NCI-H69 (cell line): ENCODE measurements at places on chromosomes 1 and 21.

DNA sequence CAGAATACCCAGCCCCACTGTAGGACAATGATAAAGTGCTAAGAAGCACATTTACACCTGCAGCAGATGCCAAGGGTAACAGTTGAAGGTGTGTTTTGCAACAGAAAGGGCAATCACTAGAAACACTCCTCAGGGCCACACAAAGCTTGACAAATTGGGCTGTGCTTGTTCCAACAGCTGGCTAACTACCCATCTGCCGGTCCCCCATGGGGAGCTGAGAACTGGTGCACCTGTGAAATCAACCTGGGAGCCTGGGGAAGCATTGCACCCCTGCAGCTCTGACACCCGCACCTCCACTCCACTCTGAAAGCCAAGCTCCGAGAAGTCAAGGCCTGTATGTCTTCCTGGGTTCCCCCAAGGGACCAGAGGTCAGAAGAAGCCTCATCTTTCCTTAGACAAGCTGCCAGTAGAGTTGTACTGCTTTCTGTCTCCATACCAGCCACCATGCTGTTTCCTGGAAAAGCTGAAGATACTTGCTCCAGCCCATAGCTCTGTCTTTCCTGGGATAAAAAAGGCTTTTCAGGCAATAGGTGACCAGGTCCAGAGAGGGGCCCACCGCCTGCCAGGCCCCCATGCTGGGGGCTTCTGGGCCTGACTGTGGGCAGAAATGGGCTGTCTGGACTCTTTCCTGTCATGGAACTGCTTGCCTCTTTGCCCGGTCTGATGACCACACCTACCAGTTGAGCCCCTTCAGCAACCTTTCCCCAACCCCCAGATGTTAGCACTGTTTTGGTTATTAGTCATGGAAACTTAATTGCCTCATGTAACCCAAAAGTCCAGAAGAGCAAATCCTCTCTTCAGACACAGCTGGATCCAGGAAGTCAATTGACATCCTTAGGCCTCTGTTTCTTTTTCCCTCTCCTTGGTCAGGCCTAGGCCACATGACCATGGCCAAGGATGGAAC, 93.6 kb downstream of the KIF14 start:
- peak; percentile 93 for DNase-seq

DNA sequence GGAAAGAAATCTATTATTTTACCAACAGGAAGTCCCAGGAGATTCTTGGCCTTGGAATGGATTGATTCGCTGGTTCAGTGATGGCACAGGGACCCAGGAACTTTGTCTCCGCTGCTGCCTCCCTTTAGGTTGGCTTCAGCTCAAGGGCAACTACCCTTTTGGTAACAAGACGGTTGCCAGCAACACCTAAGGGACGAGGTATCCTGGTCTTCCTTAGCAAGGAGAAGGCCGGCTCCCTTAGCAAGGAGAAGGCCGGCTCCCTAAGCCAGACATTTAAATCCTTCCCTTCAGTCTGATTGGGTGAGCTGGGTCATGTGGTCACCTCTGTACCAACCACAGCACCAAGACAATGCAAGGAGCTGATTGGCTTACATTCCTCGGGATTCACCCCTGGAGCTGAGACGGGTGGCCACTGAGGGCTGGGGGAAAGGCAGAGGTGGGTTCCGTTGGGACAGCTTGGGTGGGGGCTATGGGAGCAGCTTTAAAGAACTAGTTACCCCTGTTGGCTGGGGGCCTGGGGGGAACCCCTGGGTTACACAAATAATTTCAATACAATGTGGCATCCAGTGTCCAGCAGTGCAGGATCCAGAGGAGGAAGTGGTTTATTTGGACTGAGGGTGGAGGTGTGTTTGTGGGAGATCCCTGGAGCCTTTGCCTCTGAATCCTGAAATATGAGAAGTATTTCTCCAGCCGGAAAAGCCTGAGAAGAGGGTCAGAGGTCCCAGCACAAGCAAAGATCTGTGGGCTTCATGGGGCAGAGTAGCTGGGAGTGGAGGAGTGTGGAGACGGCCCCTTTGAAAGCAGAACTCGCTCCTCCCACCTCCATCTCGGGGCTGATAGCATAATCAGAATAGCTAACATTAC, 20.7 kb upstream of the CLIC4 start:
- peak; percentile 71 for DNase-seq

- DNase-seq = no peak
Measured at GRCh38 chr1:201113451-201114244, 1.4 kb upstream of the CACNA1S start.

DNA sequence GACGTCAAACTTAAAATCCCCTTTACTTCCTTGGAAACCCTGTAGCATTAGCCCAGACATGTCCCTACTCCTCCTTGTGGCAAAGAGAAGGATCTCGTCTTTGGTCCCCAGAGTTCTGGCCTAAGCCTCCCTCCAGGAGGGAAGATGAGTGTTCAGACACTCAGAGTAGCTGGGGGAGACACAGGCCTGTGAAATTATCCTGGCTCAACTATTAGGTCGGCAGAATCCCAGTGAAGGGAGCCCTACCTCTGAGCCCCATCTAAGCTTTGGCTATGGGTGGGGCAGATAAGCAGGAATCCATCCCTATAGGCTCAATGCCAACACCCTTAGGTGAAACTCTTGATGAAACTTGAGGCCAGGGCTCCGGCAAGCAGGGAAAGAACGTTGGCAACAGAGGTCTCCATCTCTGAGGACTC, 1.7 kb upstream of the SFN start:
- DNase-seq = peak; percentile 17

GRCh38 chr1:220726634-220727033, 21.5 kb upstream of the MTARC2 start:
- DNase-seq = no peak

DNA sequence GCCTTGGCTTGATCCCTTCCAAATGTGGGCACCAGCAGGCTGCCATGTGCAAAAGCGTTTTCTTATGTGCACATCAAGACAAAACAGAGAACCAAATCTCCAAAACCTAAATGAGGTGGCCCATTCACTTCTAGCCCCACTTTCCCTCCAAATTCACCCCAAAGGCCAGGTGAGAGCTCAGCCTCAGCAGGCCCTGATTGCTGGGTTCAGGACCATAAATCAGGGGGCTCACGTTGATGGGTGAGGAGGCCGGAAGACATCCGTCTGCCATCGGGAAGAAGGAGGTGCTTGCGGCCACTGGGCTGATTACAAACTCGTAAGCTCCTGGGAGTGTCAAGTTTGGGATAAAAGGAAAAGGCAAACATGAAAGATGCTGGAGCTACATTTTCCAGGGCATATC, 86.7 kb upstream of the CLDN14 start:
- no peak for DNase-seq

- DNase-seq = no peak
Measured at GRCh38 chr1:41622859-41623732, 138.6 kb upstream of the EDN2 start.

DNA sequence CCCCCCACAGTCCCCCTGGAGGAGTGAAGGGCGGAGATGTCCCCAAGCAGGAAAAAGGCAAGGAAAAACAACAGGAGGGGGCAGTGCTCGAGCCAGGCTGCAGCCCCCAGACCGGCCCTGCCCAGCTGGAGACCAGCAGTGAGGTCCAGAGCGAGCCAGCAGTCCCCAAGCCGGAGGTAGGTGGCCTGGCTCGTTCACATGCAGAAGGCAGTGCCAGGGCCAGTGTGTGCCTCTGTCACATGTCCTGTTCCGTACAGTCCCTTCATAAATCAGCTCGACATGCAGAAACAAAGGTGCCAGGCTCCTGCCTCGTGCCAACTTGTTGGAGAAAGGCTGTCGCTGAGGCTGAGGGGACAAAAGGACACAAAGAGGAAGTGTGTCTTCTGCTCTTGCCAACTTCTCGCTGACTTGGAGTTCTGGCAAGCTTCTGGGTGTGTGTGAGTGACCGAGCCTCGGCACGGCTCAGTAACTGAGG, 24.1 kb upstream of the MPZL1 start:
- DNase-seq = peak; percentile 24

DNA sequence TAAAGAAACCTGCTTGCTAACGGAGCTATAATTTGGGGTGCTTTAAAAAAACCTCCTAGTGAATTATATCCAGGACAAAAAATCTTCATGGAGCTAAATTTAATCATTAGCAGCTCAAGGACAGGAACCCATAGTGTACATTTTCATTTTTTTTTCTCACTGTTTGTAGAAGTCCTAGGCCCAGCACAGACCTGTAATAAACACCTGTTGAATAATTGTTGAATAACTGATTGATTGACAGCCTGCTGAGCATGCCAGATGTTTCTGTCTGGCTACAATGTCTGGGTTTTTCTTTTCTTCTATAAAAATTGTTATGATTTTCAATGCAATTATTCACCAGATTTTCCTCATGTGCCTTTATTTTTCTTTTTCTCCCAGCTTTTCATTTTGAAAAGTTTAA, 10.9 kb upstream of the GALNT2 start:
- DNase-seq = peak; percentile 17

DNA sequence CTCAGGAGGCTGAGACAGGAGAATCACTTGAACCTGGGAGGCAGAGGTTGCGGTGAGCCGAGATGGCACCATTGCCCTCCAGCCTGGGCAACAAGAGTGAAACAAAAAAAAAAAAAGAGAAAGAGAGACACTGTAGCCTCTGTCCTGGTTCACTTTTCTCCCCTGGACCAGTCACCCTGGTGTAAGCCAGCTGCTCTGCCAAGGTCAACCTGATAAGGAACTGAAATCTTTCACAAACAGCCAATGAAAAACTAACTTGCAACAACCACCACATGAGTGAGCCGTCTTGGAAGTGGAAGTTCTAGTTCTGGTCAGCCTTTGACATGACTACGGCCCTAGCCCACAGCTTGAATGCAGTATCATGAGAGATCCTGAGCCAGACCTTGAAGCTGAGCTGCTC, 36.8 kb upstream of the CXADR start:
- no peak for DNase-seq

DNA sequence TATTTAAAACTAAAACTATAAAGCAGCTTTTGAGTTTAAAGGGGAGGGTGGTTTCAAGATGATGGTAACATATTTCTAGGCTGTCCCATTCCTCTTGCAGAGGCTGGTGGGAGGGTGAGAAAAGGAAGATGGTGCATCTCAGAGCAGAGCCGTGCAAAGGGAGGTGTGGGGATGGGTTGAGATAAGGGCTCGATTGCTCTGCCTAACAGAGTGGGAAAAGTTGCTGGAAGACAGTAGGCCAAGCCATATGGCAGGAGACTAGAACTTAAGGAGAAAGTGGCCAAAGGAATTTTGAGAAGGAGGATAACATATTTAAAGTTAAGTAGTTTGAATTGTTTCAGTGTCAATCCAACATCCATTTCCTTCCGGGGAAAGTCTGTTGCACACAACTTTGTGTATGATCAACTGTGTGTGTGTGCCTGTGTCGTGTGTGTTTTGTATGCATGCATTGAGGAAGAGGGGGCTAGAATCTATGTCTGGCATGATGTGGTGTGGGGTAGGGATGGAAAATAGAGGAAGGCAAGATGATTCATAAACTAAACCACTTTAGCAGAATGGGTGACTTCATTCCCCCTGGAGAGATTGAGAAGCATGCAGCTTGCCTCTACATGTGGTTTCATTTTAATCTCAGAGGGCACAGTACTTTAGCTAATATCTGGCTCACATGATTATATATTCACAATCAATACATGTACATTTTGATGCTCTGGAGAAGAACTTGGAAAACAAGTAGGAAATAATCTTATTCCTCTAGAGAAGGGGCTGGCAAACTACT, 145.0 kb upstream of the DNAH14 start:
- no peak for DNase-seq

- no peak for DNase-seq
Measured at GRCh38 chr1:115373305-115373704, 35.3 kb upstream of the NGF start.

GRCh38 chr1:93196591-93196990, 16.1 kb downstream of the CCDC18 start:
- no peak for DNase-seq

GRCh38 chr1:167171286-167171929, 49.3 kb upstream of the POU2F1 start:
- no peak for DNase-seq

- no peak for DNase-seq
Measured at GRCh38 chr1:87129038-87129437, 199.6 kb upstream of the LMO4 start.

DNA sequence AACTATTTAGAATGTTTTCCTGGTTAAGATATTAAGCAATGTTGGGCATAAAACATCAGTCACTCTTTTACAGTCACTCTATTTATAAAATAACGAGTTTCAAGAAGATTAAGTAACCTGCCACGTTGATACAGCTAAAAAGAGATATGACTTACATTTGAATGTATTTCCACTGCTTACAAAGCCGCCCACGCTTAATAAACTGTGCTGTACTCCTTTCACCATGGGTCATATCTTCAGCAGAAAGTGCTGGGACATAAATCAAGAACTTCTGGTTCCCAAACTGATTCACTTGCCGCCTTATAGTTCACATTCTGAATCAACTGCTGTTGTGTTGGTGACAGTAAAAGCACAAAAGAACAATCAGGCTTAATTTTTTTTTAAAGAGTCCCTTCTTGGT, 666.7 kb downstream of the NCAM2 start:
- no peak for DNase-seq

- DNase-seq = peak; percentile 71
Measured at GRCh38 chr1:205343431-205344065, 13.2 kb downstream of the KLHDC8A start.

- peak; percentile 1 for DNase-seq
Measured at GRCh38 chr1:88661951-88662699, 21.9 kb upstream of the PKN2 start.

- DNase-seq = peak; percentile 26
Measured at GRCh38 chr21:25304611-25305010, 302.7 kb downstream of the MRPL39 start.

DNA sequence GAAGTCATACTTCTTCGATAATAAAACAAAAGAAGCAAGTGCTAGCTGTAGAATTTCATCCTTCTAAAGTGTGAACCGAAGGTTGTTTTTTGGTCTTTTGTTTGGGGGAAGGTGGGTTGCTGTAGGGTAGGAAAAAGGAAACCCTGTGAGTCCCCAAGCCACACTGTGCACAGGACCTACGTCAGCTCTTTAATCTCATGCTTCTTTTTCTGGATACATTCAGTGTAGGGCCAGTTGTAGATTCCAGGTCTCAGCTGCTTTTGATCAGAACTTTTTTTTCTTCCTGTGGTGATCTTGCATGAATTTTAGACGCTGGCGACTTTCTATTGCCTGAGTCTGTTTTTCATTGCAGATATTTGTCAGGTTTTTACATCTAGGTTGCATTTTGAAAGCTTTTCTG, 40.2 kb downstream of the BCL9 start:
- DNase-seq = no peak

- no peak for DNase-seq
Measured at GRCh38 chr1:57067863-57068262, 102.0 kb upstream of the C8B start.
